Activated CD8-positive, alpha-beta memory T cell treated with anti-CD3 and anti-CD28 coated beads, Interleukin-2, amount 10 ng/mL, durations not matched to agents 7 days and 5 days (primary cell): ENCODE measurements at places on chromosomes 16 and 17. TPM values are rescaled to one million over a fixed set of nuclear protein-coding genes. Genes with fewer than 3 reads are reported as not detected.

DNA sequence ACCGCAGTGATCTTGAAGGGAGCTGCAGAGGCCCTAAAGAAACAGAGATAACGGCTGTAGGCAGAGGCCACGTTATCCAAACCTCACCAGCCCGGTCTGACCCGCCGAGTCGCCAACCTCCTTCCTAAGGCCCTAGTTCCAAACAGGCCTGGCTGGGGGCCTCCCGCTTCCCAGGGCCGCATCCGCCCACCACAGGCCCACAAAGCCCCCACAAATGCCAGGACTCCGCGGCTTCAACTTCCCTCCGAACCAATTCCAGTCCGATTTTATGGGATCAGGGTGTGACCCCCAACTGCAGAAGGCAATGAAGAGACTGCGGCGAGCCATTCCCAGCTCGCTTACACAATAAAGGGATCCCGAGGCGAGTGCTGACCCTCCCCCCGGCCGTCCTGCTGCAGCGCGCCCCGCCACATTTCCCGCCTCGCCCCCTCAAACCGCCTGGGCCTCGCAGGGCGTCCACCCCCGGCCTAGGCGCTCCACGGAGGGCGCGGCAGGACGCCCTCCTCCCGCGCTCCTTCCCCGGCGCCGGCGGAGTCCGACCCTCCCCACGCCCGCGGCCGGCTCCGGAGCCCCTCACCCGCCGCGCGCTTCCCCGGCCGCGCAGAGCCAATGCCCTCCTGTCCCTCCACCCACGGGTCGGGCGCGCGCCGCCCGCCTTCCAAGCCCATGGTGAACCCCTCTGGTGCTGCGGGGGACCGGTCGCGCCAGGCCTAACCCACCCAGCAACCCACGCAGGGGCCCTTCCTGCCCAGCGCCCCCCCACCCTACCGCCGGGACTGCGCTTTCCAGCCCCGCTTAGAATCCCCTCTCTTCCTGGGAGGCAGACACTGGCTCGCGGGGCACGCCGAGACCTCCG is 926 bp downstream of the MYH10 start:
- no peak for DNase-seq

SCGB1C2 gene
- total RNA-seq: not detected

SEBOX gene
- total RNA-seq: not detected

DNA sequence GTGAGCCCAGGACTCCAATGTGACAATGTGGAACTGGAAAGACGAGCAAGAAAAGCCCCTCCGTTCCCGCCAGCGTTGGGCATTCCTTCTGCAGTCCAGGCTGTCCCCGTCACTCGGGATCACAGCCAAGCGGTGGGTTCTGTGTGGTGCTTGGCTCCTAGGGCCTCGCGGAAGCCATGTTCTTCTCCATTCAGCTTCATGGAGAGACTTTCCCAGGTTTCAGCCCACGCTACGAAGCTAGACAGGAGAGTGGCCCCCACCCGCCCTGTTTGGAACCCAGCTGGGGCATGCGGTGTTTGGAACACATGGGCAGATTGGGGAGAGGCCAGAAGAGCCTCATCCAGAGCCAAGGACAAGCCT is 5.8 kb downstream of the LMF1 start:
- DNase-seq: no peak

AATK gene
- total RNA-seq: 0.06 TPM

DNA sequence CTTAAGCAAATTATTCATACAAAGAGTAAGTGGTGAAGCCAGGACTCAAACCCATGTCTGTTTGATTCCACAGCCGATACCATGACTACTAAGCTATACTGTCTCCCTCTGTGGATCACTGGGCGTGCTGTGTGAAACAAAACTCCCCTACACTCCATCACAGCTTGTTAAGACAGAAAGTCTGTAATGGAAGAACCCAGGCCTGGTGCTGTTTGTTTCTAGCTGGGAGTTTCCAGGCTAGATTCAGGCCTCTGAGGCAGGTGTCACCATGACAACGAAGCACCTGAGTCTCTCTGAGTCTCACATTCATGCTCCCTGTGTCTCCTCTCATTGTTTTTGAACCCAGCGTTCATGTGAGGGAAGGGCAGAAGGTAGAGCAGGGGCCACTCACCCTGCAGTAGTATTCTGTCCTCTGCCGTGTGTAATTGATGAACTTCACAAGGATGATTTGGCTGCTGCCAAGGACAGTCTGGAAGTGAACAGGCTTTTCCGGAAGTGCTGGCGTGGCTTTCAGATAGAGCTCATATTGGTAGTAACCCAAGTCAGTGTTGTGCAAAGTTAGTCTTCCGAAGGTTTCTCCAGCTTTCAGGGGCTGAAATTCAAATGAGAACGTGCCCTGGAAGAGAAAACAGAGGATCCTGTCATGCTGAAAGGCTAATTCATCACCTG is 8.6 kb upstream of the VAC14 start:
- no peak for DNase-seq

GRCh38 chr17:52505601-52506000 is 347.1 kb upstream of the CA10 start:
- no peak for DNase-seq

GRCh38 chr16:52680993-52681392 is 134.1 kb upstream of the TOX3 start:
- DNase-seq: no peak

DNA sequence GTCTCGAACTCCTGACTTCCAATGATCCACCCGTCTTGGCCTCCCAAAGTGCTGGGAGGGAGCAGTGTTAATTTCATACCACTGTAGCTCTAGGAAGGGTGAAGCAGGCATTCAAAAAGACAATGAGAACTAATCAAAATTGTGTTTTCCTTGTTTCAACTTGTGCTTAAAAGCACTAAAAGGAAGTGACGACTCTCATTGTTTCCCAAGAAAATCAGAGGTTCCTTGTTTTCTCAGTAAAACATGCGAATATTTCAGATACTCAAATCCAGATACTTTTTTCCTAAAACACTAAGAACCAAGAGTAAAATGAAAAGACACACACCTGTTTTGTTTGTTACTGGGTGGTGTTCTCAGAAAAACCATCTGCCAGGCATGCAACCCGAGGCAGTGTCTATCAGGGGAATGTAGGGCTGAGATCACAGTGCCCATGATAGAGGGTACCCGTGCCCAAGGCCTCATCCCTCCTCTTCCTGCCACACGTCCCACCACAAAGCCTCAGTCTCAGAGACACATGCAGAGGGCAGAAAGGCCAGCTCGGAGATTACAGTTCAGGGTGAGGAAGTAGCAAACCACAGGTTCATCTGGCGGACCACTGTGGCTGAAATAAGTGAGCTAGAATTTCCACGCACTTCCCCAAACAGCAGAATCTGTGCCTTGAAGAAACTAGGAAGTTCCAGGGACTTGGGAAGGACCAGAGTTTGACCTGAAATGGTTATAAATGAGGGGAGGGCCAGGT is 33.7 kb downstream of the GINS3 start:
- peak; percentile 74 for DNase-seq

DNA sequence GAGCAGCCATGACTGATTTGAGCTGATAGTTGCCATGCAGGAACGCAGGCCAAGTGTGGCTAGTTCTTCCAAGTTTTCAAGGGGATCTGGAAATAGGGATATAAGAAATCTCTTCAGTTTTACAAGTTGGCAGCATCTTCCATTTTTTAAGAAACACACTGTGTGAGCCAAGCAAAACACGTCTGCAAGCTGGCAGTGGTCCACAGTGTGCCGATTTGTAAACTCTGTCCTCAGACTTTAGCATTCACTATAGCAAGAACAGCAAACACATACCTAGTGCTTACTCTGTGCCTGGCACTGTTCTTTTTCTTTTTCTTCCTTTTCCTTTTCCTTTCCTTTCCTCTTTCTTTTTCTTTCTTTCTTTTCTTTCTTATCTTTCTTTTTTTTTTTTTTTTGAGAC is 2.9 kb downstream of the ORAI3 start:
- no peak for DNase-seq

SEPTIN12 gene
- not detected for total RNA-seq

ABCC11 gene
- total RNA-seq: 0.19 TPM

DNA sequence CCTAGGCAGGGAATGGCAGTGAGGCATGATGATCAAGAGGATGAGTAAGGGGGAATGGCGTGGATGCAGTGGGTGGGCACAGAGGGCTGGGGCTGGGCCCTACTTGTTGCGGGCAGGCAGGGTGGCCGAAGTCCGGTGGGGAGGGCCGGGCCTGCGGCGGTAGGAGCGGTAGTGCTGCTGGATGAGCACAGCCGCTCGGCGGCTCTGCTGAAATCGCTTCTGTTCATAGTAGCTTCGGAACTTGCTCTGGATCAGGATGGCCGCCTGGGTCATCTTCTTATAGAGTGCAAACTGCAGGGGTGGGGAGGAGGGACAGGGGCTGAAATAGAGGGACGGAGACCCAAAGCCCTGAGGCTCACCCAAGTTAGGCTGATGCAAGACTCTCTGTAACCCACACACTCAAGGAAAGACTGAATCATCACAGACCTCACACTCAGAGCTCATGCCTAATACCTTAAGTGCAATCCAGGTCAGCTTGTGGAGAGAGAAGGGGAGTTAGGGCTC is 1.5 kb upstream of the SPAG7 start:
- peak; percentile 71 for DNase-seq

GRCh38 chr16:68238029-68238345 is 2.1 kb upstream of the ESRP2 start:
- DNase-seq: no peak

DNA sequence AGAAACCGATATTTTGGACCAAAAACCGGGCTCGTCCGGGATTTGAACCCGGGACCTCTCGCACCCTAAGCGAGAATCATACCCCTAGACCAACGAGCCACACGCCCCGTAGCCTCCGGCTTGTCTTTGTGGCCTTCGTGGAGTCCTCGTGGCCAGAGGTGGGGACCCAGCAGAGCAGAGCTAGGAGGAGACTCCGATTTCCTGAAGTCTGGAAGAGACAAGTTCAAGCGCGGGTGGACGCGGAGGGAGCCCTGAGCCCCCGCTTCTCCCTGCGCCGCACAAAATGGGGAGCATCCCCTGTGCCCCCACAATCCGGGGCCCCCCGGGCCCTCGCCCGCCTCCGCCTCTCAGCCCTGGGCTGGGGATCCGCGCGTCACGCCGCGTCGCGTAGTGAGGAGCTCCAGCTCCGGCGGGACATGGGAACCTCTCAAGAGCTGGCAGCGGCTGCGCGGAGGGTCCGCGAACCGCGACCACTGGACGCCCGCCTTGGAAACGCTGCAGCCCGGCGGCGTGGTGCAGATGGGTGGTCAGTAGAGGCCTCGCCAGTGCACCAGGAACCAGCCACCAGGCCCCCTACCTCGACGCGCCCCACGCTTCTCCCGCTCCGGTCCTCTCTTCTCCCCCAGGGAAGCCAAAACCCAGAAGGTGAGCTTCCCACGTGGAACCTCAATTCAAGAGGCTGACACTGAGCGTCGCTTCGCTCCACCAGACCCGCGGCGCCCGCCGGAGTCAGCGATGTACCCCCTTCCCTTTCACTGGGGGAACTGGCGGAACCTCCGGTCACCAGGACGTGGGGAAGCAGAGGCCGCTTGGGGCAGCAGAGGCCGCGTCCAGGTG is 5.2 kb upstream of the OR1F1 start:
- peak; percentile 68 for DNase-seq

DNA sequence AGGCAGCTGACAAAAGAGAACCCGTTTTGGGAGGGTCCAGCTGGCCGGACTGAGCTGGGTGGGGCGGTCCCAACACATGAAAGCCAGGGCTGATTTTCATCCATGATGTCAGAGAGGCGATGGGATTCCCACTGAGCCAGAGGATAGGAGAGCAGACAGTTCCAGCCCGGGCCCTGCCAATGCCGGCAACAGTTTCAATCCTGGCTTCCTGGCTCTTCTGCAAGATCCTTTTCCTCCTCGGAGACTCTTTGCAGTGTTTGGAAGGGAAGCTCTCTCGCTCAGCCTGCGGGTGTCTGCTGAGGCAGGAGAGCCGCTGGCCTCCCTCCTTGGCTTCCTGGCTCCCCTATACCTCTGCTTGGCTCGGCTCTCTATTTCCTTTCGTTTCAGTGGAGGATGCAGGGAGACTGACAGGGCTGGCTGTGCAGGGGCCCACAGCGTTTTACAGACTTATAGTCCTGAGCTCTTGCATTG is 145.5 kb upstream of the SOX9 start:
- no peak for DNase-seq

EVI2B gene
- total RNA-seq: 51.5 TPM

PRR15L gene
- not detected for total RNA-seq

GRCh38 chr17:42310787-42311215 is 22.5 kb downstream of the STAT5A start:
- no peak for DNase-seq

GRCh38 chr16:68711421-68712139 is 25.5 kb upstream of the CDH1 start:
- no peak for DNase-seq

GFAP gene
- not detected for total RNA-seq

GRCh38 chr16:16956376-16956775 is 514.4 kb downstream of the XYLT1 start:
- DNase-seq: no peak

GRCh38 chr16:82013139-82013538 is 1.9 kb upstream of the SDR42E1 start:
- DNase-seq: no peak

KRTAP1-5 gene
- not detected for total RNA-seq

DNA sequence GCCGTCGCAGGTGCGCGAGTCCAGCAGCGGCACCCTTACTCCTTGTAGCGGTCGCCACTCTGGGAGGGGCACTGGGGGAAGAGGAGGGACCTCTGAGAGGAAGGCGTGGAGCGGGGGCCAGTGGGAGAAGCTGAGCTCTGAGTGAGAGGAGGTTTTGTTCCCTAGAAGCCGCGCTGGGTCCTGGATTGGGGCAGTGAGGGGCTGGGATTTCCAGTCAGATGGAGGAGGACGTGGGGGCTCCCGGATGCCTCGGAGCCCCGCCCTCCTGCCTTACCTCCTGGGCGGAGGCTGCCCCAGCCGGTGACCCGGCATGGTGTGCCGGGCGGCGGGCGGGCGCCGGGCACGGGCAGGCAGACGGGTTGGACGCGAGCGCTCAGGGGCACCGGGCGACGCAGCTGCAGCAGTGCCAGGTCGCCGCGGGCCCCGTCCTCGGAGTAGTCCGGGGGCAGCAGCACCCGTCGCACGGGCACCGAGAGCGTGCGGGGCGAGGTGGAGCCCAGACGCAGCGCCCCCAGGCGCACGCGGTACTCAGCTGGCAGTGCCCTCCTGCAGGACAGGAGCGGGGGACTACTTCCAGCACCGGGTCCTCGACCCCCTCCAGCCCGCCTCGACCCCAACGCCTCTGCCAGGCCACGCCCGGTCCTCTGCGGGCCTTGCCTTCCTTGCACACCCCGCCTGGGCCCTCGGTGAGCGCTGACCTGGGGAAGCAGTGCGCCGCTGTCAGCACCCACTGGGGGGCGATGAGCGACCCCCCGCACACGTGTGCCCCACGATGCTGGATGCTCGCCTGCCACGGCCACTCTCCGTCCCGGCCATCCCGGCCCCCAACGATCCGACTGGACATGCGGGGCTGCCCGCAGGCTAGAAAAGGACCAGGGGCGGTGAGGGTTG is 2.0 kb downstream of the PRSS33 start:
- no peak for DNase-seq

CIAO2B gene
- total RNA-seq: 124 TPM

DNA sequence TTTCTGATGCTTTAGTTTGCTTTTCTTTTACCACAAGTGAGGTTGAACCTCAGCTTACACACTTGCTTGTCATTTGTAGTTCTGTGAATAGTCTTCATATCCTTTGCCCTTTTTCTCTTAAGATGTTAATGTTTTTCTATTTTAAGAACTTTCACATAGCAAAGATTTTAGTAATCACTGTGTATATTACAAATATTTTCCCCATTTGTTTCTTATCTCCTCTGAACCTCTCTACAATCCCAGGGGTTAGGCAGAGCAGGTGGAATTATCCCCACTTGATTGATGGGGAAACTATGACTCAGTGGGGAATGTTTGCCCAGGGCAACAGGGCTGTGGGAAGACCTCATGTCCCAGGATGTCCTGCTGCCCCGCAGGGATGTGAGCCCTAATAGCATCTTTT is 11.7 kb upstream of the MYH3 start:
- no peak for DNase-seq
